ENCODE measurements at places on chromosomes 1 and 21.

GRCh38 chr1:40929155-40929554 lies 50.3 kb upstream of the CTPS1 start:
- DNase-seq = no peak

- no peak for DNase-seq
Measured at GRCh38 chr1:224447251-224447650, 12.7 kb upstream of the WDR26 start.

- no peak for DNase-seq
Measured at GRCh38 chr1:245538671-245539070, 383.9 kb downstream of the KIF26B start.

- DNase-seq = no peak
Measured at GRCh38 chr1:193537266-193538002, 351.0 kb upstream of the B3GALT2 start.

GRCh38 chr1:11158291-11158690 lies 30.9 kb upstream of the ANGPTL7 start:
- DNase-seq = no peak

DNA sequence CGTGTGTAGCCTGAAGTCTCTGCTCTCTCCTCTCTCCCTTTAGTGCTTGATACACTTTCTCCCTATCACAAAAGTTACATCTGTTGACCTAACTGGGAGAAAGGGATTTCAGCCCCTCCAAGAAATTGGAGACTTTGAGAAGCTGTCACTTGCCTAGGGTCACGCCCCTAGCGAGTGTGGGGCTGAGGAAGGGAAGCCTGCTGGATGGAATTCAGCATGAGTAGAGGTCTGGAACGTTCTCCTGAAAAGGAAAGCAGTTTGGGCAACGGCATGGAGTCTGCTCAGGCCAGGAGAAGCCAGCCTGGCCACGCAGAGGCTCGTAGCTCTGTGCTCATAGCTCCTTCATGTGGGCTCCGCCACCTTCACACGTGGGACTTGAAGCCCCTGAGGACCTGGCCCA lies 22.4 kb downstream of the COL16A1 start:
- DNase-seq = no peak

All from stimulated activated CD8-positive, alpha-beta memory T cell treated with anti-CD3 and anti-CD28 coated beads, Interleukin-4, amount 100 ng/mL, for 1 hour (primary cell).